ENCODE measurements at places on chromosomes 5 and 9. TPM values are rescaled to one million over a fixed set of nuclear protein-coding genes. Genes with fewer than 3 reads are reported as not detected.

The GABRB2 gene
- 0.47 TPM for total RNA-seq

The PCDHA6 gene
- 0.19 TPM for total RNA-seq

The IRX2 gene
- 7.6 TPM for total RNA-seq

The FBXO38 gene
- 24.2 TPM for total RNA-seq

The SLC6A7 gene
- not detected for total RNA-seq

The ADAMTS2 gene
- 3.4 TPM for total RNA-seq

- no peak for DNase-seq
Observed at GRCh38 chr5:153135411-153135810, 355.1 kb upstream of the GRIA1 start.

- no peak for DNase-seq
Observed at GRCh38 chr5:153153086-153153485, 337.4 kb upstream of the GRIA1 start.

GRCh38 chr9:70581955-70582350 lies 167.5 kb upstream of the KLF9 start:
- DNase-seq, result no peak

- no peak for DNase-seq
Observed at GRCh38 chr5:133932441-133933168, 35.8 kb downstream of the C5orf15 start.

- DNase-seq, result no peak
Observed at GRCh38 chr9:108033976-108034964, 544.7 kb upstream of the KLF4 start.

DNA sequence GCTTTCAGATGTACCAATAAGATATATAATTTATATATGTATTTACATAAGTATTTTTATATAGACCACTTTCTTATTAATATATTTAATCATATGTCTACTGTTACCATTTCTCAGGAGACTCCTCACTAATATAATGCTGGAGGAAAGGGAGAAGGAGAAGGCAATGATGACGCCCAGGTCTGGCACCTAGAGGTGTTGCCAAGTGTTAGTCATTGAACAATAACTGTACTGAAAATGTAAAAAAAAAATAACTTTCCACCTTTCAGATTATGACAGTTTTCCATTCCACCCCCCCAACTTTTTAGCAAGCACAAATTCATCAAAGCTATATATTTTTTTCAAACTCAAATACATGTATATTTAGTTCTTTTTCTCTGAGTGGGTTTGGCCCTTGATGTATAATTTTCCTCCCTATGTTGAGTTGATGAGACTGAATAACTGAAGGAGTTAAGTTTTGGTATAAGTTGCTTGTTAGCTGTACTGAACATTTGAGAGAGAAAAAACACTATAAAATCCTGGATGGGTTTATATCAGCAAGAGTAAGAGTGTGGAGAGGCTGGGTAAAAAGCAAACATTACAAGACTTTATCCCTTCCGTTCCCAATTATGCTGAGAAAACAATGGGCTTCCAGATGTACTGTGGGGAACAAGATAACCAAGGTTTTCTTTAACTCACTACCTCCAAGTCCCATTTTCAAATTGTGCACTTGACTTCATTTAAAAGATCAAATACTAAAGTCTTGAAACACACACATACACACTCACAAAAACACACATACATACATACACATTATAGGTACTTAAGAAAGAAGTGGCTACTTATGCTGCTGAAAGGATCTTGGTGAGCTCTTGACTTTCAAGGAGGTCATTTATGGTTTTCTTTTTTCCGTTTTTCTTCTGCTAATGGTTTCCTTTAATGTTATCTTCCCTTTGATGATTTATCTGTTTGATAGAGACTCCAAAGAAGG lies 142.8 kb upstream of the IFNE start:
- DNase-seq, result no peak

DNA sequence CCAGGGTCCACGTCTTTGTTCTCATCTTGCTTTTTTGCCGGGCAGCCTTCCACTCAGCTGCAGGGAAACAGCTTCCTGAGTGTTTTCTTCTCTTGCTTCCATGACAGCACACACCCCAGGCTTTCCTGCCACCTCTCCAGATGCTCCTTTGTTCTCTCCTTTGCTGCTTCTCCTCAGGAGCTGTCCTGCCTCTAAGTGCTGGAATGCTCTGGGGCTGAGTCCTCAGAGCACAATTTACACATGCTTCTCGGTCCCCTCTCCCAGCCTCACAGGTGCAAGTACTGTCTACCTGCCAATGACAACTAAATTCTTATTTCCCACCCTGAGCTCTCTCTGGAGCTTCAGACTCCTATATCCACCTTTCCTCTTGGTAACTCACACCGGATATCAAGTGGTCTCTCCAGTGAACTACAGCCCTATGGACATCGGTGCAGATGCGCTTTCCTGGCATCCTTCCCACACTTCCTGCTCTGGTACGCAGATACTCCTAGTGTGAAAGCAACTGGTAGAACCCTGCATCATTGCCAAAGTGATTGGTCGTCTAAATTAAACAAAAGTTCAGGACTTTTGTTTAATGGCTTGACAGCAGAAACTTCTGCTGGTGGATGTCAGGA lies 13.4 kb upstream of the ACSL6 start:
- no peak for DNase-seq

DNA sequence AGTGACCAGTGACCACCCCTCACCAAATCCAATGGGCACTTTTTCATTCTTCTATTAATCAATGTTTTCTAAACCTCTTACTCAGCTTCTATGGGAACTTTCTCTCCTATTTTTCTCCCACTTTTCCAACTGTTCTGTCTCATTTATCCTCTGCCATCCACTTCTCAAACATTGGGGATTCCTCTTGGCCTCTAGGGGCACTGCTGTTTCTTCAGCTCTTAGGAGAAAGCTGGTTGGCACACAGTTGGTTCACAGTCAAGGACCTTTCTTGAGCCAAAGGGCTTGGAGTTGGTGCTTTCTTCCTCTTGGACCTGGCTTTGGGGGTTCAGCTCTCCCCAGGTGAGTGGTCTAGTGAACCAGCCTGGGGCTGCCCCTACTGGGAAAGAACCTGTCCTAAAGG lies 112.2 kb upstream of the LHFPL2 start:
- DNase-seq, result no peak

GRCh38 chr9:20511686-20512085 lies 110.6 kb downstream of the MLLT3 start:
- no peak for DNase-seq

DNA sequence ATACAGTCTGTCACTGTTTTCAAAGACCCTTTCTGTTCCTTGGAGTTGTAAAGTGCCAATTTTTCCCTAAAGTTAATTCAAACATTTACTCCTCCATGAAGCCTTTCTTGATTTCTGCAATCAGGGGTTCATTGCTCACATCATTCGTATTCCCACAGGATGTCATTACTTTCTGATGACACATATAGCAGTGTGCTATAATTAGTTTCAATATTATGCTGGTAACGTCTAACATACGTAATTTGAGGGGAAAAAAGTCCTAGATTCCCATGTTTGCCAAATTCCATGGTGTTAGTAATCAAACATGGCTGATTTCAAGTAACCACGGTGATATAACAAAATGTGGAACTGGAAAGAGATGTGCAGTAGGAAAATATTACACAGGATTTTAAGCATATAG lies 468.2 kb upstream of the MEF2C start:
- DNase-seq, result no peak
